SK-N-DZ (cell line): ENCODE measurements at places on chromosomes 3 and 15.

DNA sequence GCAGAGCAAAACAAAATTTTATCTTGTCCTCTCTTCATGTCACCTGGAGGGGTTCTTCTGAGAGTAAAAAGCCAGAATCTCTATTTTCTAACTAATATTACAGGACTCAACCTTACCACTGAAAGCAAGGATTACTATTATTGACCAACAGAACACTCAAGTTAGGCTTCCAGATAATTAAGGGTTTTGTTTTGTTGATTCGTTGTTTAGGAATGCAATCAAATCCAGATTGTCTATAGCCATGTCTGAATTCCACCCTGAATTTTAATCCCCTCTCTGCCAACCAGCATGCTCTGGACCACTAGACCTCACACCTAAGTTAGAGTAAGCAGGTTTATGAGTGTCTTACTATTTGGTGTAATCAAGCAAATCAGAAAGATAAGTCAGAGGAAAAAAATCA, 90.7 kb downstream of the PEAK1 start:
- no peak for DNase-seq

DNA sequence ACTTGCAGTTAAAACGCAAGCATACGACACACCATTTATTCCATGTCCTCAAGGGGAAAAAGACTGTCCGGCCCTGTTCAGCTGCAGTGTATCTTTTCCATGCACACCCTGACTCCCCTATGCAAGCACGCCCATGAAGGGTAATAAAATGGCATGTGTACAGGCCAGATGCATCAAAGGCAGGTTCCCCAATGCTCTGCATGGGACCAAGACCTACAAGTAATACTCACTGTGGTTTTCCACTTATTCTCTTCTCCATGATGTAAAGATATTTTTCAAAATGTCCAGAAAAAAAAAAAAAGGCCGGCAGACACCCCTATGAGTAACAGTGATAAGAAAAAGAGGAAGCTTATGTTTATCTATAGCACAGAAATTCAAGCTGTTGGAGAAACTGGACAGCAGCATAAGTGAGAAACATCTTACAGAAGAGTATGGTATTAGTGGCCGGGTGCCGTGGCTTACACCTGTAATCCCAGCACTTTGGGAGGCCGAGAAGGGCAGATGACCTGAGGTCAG, 70.8 kb downstream of the MCF2L2 start:
- DNase-seq, result no peak

DNA sequence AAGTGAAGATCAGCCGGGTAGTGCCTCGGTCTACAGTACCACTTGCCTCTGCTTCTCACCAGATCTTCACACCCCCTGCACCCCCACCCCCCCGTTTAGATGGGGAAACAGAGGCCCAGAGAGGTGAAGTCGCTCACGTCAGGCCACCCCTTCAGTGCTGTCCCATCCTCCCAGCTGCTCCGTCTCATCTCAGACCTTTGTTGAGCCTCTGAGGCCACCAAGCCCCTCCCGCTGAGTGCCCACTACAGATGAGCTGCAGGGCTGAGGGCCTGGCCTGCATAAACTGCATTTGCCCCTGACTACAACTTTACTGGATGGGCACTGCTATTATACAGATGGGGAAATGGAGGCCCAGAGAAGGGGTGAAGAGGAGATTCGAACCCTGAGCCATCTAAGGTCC, 35.8 kb downstream of the ADAMTS7 start:
- no peak for DNase-seq

- no peak for DNase-seq
Observed at GRCh38 chr3:192422321-192422996, 304.9 kb downstream of the FGF12 start.

DNA sequence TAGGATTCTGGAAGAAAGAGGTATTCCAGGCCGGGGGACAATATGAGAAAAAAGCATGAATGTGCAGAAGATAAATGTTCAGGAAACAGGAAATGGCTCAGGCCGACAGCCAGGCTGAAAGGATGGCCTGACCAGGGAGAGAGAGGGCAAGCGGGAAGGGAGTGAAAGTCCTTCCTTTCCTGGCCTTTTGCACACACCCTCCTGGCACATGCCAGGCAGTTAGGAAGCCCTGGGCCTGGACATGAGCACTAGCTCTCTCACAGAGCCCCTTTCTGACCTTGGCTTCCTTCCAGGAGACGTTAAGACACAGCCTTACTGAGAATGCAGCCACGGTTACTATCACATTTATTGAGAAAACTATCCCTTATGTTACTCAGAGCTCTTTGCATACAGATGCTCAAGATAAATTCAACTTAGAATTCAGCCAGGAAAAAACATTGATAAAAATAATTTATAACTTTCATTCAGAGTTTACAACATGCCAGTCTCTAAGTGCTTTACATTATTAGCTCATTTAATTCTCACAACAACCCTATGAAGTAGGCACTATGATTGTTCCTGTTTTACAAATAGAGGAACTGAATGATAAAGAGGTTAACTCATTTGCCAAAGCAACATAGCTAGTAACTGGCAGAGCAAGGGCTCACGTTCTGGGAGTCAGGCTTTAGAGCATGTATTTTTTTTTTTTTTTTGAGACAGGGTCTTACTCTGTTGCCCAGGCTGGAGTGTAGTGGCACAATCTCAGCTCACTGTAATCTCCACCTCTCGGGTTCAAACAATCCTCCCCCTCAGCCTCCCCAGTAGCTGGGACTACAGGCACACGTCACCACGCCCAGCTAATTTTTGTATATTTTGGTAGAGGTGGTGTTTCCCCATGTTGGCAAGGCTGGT, 39.4 kb upstream of the SMAD3 start:
- DNase-seq, result no peak

DNA sequence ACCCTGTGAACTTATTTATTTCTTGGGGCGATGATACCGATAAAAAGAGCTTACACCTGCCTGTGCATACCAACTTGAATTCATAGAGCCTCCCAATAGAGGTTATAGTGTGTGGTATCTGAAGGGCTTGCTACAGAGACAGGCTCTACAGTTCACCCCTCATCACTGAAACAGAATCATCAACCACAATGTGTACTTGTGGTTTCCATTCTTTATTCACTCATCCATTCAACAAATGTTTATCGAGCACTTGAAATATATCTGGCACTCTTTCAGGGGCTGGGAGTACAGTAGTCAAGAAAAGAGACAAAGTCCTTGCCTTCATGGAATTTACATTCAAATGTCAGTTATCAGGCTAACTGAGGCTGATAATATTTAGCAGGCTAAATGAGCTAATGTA, 134.4 kb upstream of the SKOR1 start:
- DNase-seq, result no peak

DNA sequence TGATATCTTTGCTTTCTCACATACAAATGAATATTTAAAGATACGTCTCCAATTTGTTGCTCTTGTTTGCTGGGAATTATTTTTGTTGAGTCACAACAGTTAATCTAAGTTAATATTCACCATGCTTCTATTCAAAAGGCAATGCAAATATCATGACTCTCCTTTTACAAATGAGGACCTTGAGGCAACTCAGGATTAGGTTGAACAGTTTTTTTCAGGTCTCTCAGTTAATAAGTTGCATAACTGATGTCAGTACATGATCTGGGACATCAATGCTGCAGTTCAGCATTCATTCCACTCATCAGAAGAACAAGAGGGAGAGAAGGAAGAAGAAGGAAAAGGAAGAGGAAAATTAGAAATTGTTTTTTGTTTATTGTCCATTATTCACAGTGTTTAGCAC, 781 bp upstream of the NAALADL2 start:
- no peak for DNase-seq

DNA sequence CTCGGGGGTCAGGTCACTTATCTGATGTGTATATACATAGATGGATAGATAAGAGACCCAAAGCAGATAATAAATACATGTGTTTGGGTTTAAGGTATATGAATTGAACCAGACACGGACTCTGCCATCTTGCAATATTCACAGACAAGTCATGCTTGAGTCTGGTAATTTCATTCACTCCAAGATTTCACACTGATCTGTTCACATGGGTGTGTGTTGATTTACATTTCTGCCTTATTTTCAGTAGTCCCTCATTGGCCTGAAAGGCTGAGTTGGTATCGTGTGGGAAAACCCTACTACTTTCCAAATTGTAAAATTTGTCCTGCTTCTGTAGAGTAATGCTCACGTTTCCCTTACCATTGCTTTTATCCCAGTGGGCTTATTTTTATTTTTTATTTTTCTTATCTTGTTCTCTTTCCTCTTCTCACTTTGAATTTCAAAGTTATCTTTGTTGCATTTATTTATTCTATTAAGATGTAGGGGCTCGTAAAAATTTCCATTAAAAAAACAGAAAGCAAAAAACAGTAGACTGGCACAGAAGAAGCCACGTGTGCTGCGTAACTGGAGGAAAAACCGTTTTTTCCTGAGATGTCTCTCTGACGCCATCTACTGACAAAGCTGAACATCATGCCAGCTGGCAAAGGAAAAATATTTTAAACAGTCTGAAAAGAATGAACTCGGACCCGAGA, 10.8 kb upstream of the MFSD1 start:
- DNase-seq, result peak; percentile 75

- no peak for DNase-seq
Observed at GRCh38 chr3:140432229-140432669, 245.6 kb upstream of the TRIM42 start.

GRCh38 chr3:64395490-64395889, 170.2 kb upstream of the PRICKLE2 start:
- DNase-seq, result no peak

- DNase-seq, result peak; percentile 53
Observed at GRCh38 chr15:69161079-69161877, 843 bp downstream of the GLCE start.

DNA sequence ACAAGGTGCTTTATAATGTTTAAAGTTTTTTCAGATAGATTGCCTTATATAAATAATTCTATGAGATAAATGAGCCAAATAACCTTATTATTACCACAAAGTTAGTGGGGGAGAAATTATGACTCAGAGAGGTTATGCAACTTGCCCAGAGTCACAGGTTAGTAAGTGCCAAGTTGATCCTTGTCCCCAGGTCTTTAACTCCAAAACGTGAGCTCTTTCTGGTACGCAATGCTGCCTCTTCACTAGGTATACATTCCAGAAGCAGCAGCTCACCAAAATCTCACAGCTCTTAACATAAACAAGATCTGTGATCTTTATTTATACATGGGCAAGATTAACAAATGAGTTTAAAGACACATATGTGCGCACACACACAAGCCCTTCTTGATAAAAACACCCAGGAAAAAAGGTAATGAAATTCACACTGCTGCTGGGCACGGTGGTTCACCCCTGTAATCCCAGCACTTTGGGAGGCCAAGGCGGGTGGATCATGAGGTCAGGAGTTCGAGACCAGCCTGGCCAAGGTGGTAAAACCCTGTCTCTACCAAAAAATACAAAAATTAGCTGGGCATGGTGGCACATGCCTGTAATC, 59.8 kb upstream of the NR2F2 start:
- no peak for DNase-seq

DNA sequence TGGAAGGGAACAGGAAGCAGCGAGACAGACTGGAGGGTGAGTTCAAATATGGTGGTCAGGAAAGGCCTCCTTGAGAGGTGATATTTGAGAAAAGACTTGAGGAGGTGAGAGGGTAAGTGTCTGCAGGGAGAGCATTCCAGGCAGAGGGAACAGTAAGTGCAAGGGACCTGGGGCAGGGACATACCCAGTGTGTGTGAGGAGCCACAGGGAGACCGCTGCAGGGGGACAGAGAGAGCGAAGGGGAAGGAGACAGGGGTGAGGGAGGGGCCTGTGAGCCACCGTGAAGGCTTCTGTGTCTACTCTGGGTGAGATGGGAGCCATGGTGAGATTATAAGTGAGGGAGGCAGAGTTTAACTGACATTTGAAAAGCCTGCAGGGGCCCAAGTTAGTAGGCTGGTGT, 38.0 kb downstream of the WNT7A start:
- DNase-seq, result no peak

GRCh38 chr3:158103887-158104327, 2.3 kb downstream of the SHOX2 start:
- DNase-seq, result no peak

- DNase-seq, result no peak
Observed at GRCh38 chr15:78909160-78909695, 35.6 kb downstream of the CTSH start.

- no peak for DNase-seq
Observed at GRCh38 chr15:57036352-57036751, 117.9 kb downstream of the TCF12 start.
